ENCODE measurements at places on chromosomes 16 and 17.

GRCh38 chr16:13176711-13177110, 275.3 kb downstream of the SHISA9 start:
- no peak for ATAC-seq

- ATAC-seq = no peak
These were observed 208.5 kb downstream of the STX8 start for GRCh38 chr17:9367156-9367555.

GRCh38 chr16:78127130-78127529, 27.7 kb downstream of the WWOX start:
- ATAC-seq = peak; percentile 47

DNA sequence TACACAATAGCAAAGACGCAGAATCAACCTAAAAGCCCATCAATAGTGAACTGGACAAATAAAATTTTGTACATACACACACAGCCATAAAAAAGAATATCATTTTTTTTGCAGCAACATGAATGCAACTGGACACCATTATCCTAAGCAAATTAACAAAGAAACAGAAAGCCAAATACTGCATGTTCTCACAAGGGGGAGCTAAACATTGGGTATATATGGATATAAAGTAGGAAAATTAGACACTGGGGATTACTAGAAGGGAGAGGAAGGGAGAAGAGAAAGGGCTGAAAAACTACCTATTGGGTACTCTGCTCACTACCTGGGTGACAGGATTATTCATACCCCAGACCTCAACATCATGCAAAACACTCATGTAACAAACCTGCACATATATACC, 28.2 kb downstream of the ADAMTS18 start:
- no peak for ATAC-seq

DNA sequence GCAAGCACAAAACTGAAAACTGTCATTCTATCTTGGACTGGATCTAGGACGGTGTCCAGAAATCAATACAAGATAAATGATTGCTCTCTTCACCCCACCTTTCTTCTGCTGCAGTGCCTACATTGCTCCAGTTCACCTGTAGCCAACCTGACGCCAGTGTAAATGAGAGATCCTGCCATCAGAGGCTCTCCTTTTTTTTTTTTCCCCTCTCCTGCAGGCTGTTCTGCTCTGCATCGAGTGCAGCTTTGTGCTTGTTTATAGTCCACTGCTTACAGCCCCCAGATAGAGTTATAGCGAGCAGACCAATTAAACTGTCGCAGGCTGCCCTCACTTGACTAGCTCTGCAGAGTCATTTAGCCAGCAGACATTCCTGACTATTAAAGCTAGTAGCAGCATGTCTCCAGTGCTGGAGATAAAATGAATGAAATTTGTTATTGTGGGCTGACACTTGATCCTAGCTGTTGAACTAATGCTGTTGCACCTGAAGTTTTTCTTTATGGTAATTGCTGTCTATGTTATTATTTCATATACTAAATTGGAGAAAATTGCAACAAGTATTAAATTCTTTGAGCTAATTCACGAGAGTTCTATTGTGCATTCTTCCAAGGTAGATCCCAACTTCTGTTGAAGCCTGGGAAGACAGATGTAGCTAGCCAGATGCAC, 257.1 kb downstream of the FTO start:
- no peak for ATAC-seq

GRCh38 chr16:741986-742629, 1.3 kb upstream of the CIAO3 start:
- no peak for ATAC-seq

DNA sequence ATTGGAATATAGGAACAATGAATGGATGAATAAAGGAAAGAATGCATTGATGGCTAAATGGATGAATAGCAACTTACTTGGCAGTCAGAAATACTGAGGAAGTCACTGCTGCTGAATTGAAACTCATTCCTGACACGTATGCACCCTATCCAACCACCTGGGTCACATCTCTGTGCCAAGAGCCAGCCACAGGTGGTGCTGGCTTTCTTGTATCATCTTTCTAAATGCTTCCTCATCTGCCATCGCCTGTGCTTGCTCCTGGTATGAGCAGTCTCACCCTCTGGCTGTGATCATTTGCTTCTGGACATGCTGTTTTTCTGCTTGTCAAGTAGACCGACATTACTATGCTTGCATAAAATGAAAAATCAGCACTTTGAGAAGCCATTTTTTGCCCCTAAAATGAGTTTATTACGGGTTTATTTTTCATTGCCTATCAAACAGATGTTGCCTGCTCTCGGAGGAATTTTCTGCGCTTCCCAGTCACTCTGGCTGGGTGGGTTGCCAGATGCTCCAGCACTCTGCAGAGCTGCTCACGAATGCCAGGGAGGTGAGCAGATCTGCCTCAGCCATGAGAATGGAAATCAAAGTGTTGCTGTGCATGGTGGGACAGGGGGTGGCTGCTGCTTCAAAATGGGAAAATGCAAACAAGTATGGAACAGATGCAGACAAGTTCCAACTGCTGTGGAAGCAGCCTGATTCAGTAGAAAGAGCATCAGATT, 1349.6 kb upstream of the CDH8 start:
- ATAC-seq = no peak

GRCh38 chr17:19935169-19935568, 42.5 kb downstream of the AKAP10 start:
- no peak for ATAC-seq

- no peak for ATAC-seq
These were observed 20.3 kb downstream of the LITAF start for GRCh38 chr16:11566398-11566797.

GRCh38 chr17:79062691-79063090, 11.9 kb upstream of the ENGASE start:
- no peak for ATAC-seq

DNA sequence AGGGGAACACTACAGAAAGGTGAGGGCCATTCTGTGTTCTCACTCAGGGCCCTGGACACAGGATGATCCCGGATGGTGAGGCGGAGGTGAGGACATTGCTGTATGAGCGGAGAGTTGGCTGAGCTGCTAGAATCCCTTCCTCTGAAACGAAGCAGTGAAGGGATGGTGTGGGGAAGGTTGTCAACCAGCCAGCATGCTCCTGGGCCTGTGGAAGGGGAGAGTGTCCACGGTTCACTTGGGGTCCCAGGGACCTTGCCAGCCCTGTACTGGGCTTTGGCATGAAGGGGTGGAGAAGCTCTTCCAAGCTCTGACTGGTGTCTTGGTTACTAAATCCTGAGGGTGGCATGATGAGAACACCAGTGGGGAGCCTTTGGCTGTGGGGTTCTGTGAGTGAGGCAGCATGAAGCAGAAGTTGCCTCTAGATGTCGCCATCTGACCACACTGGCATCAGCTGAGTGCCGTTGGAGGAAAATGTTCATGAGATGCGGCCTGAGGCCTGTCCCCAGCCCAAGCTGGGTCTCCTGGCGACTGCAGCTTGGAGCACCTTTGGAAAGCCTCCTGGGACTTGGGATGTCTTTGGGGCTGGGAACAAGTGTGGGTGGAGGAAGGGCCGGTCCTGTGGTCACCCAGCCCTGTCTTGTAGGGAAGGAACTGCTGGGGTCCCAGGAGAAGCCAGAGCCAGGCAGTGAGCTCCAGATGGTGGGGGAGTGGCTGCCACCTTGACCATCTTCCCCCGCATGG, 14.8 kb downstream of the PDP2 start:
- peak; percentile 68 for ATAC-seq

DNA sequence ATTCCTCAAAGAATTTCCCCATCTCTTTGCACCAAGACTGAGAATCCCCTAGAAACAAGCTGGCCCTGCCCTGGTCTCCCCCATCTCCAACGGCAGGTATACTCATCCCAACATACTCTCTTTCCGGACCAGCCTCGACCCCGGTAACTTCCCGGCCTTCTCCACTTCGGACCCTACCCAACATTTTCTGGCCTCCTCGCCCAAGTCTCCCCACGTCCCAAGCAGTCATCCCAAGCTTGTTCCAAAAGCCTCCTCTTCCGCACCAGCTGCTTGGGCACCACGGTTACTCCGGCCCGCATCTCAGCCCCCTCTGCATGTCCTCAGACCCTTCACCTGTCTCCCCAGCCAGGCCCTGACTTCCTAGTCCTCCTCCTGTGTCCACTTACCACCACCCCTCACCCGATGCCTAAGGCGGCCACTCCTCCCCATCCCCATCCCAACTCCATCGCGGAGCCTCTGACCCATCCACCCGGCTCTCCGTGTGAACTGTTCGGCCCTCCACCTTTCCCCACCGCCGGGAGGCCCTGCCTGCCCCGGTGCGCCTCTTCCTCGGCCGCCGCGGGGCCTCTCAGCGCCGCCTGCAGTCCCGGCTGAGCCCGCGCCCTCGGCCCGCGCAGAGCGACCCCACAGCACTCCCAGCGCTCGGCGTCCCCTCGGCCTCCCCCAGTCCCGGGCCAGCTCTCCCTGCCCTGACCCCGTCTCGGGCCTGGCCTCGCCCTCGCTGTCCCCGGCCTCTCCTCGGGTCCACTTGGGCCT, 994 bp downstream of the PITPNA start:
- peak; percentile 20 for ATAC-seq

DNA sequence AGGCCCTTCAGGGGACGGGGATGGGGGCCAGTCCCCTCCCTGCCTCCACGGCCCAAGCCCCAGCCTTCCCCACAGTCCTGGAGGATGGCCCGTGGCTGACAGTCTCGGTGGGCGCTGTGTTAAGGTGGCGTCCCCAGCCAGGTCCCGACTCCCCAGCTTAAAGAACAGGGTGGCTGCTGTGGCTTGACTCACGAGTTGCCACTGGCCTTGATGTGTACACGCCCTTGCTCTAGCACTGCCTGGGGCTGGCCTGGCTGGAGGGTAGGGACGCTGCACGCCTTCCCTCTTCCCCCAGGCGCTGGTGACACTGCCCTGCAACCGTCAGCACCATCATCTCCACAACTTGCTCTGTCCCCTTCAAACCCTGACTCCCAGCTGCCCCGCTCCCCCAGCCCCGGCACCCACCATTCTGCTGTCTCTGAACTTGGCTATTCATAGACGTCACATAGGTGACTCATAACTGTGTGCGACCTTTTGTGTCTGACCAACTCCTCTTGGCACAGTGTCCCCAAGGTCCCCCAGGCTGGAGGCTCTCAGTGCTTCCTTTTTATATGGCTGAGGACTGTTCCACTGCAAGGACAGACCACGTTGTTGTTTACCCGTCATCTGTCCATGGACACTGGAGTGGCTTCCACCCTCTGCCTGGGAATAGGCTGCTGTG, 6.3 kb downstream of the GNPTG start:
- ATAC-seq = peak; percentile 32
